T-helper 2 cell (primary cell): ENCODE measurements at places on chromosomes 11 and 22.

GRCh38 chr11:67374571-67375281 is 1.3 kb upstream of the CLCF1 start:
- no peak for DNase-seq

DNA sequence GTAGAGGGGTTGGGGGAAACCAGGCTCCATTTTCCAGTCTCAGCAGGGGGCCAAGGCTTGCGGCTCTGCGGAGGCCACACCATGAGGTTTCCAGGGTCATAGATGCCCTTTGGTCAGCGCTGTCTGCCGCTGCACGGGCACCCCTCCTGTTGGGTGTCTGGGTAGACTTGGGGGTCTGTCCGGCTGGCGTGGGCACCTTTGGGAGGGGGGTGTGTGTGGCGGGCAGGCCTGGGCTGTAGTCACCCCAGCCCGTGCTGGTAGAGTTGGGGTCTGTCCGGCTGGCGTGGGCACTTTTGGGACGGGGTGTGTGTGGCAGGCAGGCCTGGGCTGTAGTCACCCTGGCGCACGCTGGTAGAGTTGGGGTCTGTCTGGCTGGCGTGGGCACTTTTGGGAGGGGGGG is 18.6 kb downstream of the LSP1 start:
- DNase-seq: no peak

GRCh38 chr11:41309716-41310115 is 149.7 kb downstream of the LRRC4C start:
- DNase-seq: no peak

DNA sequence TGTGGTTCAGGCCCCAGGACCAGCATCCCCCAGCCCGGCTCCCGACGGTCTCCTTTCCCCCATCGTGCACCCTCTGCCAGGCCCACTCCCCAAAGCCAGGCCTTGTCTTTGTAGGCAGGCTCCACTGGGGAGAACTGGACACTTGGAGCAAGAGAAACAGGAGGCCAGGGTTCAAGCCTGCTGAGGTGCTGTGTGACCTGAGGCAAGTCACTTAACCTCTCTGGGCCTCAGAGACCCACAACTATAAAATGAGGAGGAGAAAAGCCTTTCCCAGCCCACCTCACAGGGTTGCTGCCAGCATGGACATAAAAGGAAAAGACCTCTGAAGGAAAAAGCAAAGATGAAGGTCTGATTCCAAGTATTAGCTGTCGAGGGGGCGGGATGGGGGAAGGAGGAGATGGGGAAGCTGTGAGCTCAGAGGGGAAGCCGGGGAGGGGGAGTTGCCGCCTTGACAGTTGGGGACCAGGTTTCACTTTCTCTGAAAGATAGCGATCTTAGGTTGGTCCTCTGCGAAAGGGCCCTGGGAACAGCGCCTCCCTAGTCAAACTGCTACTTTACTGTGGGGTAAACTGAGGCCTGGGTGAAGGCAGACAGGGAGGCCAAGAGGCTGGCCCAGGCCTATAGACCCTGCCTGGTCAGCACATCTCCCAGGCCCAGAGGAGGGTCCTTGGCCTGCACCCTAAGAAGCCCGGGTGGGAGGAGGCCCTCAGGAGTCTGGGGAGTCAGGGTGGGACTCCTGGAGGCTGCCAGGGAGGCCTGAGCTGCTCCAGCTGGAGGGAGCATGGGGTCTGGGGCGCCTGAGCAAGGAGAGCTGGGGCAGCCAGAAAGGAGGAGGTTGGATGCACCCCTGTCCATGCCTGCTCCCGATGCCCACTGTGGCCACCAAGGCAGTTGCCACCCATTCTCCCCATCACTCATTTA is 991 bp upstream of the OSM start:
- no peak for DNase-seq

GRCh38 chr11:82557274-82557673 is 176.4 kb downstream of the FAM181B start:
- DNase-seq: no peak

DNA sequence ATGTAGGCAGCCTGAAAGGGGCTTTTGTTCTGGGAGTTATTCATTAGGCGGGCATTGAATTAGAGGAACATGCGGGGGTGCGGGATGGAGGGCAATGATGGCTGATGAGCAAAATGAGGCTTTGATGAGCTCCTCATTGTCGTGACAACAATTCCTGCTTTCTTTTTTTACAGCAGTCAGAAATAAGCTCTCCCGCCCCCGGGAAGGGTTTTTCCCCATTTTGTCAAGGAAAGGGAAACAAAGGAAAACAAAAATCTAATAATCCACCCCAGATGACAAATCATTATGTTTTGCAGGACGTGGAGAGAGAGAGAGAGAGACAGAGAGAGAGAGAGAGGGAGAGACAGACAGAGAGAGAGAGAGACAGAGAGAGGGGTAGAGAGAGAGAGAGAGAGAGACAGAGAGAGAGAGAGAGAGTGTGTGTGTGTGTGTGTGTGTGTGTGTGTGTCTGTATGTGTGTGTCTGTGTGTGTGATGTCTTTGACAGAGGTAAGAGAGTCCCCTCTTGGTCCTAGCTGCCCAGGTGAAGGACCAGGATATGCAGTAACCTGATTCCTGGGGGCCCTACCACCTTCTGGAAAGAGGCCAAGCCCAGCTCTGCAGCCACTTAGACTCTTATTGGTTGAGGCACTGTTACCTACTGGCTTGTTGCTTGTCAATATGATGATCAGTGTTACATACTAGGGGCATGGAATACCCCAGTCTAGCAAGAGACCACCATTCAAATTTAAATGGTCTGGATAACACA is 46.7 kb upstream of the PARVA start:
- no peak for DNase-seq

GRCh38 chr22:29772170-29772641 is 5.0 kb downstream of the UQCR10 start:
- DNase-seq: no peak

- no peak for DNase-seq
Measured at GRCh38 chr11:14340721-14341120, 18.3 kb downstream of the RRAS2 start.

DNA sequence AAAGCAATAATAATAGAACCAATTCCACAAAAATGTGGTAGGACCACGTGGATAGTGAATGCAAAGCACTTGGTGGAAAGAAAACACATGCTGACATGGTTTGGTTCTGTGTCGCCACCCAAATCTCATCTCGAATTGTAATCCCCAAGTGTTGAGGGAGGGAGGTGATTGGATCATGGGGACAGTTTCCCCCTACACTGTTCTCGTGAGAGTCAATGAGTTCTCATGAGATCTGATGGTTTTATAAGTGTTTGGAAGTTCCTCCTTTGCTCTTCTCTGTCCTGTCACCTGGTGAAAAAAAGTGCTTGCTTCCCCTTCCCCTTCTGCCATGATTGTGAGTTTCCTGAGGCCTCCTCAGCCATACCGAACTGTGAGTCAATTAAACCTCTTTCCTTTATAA is 421.9 kb upstream of the CADM1 start:
- DNase-seq: no peak

GRCh38 chr11:86670181-86670580 is 2.2 kb downstream of the ME3 start:
- DNase-seq: no peak

GRCh38 chr11:116231543-116231942 is 541.2 kb downstream of the BUD13 start:
- no peak for DNase-seq

DNA sequence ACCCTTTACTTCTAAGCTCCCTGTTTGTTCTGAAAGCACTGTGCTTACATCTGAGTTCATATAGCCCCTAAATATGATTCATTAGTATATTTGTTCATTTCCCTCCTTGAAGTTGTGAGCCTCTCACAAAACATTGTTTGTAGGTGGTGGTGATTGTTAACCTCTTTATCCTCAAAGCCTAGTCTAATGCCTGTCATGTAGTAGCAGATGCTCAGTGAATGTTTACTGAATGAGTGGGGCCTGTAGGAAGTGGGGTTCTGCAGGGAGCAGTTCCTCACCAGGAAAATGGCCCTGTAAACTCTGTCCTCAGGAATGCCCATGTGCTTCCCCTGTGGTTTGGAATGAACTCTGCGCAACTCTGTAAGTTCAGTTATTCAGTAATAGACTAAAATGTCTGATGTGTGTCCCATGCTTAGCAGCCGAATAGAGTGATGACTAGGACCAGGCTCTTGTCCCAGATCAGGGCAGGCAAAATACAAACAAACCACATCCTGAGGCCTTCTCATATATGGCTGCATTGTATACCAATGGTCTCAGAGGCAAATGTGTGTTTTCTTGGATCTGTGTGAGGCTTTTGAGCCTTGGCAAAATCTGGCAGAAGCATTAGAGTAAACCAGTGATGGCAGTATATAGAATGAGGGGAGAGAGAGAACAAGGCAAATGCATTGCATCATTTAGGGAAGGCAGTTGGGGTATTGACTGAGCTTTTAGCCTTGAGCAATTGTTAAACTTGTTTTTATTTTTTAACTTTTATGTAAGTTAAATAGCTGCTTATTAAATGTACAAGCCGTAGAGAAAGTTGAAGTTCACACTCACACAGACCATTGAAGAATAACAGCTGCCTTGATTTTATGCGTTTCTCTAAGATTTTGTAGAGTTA is 91.4 kb upstream of the BIRC3 start:
- DNase-seq: no peak

DNA sequence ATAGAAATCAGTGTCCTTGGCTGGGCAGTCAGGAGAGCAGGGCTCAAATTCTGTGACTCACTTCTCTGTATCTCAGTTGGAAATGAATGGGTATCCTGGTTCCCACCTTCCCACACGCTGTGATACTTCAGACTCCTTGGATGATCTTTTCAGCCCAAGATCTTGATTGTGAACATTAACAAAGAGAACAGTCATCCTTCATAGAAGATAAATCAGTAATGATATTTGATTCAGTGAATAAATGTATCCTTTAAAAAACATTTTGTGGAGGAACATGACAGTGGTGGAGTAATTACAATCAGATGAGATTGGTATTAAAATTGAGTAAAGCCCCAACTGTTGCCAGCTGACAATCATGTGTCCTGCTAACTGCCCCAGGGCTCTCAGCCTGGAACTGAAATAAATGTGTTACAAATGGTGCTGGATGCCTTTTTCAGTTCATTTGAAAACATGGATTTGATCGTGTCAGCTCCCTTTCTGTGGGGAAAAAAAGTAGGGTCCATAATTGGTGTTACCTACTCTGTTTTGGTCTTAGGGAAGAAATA is 72.9 kb upstream of the OR5AN1 start:
- no peak for DNase-seq

- no peak for DNase-seq
Measured at GRCh38 chr11:130165601-130166456, 6.2 kb downstream of the ST14 start.

GRCh38 chr11:120509346-120510053 is 2.0 kb upstream of the GRIK4 start:
- no peak for DNase-seq

- DNase-seq: no peak
Measured at GRCh38 chr11:110951037-110951949, 239.1 kb upstream of the ARHGAP20 start.

- no peak for DNase-seq
Measured at GRCh38 chr11:28621753-28622152, 513.6 kb downstream of the METTL15 start.

- no peak for DNase-seq
Measured at GRCh38 chr11:70836071-70836470, 416.3 kb downstream of the SHANK2 start.

DNA sequence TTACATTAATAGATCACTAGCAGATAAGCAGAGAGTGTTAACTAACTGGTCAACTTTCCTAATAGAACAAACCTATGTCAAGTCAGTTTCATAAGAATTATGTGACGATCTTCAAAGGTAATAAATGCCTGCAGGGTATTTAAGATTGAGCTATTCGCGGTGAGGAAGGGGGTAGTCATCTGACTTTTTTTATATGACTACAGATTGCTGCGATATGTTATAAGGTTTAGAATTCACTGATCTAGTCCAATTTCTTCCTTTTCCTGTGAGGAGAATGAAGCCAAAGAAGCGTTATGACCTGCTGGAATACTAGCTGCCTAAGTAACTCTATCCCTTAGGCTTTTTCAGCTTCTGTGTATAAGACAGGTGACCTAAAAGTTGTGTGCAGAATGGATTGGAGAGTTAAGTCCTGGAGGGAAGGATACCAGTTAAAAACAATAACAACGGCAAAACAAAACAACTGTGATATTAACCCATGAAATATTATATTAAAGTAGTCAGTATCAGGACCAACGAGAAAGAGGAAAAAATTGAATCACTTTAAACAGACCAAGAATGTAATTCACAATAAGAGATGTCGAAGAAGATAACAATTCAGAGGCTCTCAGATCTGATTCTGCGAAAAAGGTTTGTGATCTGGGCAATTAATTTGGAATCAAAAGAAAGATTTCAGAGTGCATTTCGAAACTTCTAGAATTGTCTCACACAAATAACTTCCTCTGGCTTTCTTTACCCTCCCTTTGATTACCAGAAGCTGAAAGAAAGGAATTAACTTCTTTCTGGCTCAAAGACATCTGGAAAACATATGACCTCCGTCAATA is 630 bp downstream of the CASP4 start:
- no peak for DNase-seq

GRCh38 chr11:115931548-115932083 is 427.4 kb upstream of the CADM1 start:
- DNase-seq: no peak

DNA sequence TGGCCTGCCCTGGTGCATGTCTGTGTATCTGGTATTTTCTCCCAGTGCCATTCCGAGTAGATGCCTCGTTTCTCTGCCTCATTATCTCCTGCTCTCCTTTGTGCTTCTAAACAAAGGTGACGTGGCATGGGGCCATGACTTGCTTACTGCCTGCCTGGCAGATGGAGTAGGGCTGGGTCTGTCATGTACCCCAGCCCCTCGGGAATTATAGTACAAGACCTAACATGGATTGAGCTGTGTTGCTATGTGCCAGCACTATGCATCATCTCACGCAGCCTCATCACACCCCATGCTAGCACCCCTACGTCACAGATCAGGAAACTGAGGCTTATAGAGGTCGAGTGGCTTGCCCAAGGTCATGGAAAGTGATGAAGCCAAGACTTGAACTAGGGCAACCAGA is 88.1 kb downstream of the GALNT18 start:
- DNase-seq: no peak

DNA sequence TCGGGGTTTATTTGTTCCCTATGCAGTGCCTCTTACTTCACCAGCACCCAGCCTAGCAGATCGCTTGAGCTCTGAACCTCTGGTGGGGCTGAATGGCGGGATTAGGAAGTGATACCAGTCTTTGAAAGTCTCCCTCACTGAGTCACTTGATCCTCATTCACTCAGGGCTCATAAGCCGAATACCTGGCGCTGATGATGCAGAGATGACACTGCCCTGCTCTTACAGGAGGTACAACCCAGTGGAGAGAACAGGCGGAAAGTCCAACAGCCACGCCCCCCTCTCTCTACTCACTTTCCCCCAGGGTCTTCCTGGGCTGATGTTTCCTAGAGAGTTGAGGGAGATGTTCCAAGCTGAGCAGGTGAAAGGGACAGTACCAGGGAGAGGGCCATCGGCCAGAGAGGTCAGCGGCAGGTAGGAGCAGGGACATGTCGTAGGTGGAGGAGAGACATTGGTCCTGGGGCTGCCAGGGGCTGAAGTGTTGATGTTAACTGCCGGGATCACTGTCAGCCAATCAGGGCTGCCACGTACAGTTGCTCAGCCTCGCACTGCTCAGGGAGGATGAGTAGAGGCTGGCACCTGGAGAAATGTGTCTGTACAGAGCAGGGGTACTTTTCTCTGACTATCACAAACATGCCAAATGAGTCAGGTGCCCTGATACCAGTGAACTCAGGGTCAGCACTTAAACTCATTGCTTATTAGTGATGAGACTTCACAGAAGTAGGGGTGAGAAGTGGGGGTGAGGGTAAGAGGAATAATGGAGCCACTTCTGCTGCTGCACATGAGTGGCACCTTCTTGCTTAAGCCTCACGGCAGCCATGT is 9.9 kb upstream of the APOBEC3A start:
- DNase-seq: no peak
